ENCODE measurements at places on chromosomes 12 and 14.

GRCh38 chr12:104578453-104578852, 121.7 kb downstream of the CHST11 start:
- no peak for DNase-seq

- no peak for DNase-seq
Measured at GRCh38 chr14:68603533-68604360, 189.1 kb downstream of the ZFP36L1 start.

- peak; percentile 54 for DNase-seq
Measured at GRCh38 chr12:122980183-122981035, at the start of gene ARL6IP4. ARL6IP4 (plus strand) TSS chr12:122980681; CDS start chr12:122981140, 459 bp downstream.

DNA sequence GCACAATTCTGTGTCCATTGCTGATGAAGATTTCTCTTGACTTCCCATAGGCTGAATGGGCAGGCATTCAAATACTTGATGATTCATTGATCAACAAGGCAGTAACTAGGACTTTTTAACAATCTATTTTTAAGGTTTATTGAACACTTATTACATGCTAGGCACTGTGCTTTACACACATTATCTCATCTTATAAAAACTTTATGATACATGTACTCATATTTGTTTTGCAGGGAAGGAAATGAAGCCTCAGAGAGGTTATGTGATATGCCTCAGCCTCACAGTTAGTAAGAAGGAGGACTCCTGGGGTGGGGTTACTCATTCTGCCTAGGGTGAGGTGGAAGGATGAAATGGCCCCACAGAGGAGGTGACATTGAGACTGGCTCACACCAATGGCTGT, 12.9 kb upstream of the EMP1 start:
- no peak for DNase-seq

- no peak for DNase-seq
Measured at GRCh38 chr12:49219417-49220026, 30.6 kb upstream of the TUBA1A start.
